ENCODE measurements at places on chromosomes 1 and 21.
A peak's percentile ranks its signal among the peaks of the same experiment; 100 is the strongest.

DNA sequence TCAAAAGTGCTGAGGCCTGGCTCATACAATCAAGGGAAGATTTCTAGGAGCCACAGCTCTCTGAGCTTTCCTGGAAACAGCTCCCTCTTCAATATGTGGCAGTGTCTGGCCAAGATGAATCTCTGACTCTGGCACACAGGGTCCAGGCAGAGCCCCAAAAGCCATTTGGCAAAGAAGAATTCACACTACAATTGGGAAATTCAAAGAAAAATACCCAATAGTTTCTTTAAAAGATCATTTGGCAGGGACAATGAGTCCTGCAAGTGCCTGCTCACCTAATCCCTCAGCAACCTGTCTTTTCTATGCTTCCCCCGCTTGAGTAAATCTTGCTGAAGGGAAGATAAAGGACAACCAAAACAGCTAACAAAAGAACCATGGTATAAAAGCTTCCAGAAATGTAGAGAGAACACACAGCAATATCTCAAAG lies 124.6 kb downstream of the TGFBR3 start:
- no peak for DNase-seq

- DNase-seq: no peak
Measured at GRCh38 chr1:40003156-40004093, 37.1 kb upstream of the CAP1 start.

GRCh38 chr21:20997636-20998455 lies at the start of gene NCAM2:
NCAM2 (plus strand) TSS chr21:20998409.
- no peak for DNase-seq

DNA sequence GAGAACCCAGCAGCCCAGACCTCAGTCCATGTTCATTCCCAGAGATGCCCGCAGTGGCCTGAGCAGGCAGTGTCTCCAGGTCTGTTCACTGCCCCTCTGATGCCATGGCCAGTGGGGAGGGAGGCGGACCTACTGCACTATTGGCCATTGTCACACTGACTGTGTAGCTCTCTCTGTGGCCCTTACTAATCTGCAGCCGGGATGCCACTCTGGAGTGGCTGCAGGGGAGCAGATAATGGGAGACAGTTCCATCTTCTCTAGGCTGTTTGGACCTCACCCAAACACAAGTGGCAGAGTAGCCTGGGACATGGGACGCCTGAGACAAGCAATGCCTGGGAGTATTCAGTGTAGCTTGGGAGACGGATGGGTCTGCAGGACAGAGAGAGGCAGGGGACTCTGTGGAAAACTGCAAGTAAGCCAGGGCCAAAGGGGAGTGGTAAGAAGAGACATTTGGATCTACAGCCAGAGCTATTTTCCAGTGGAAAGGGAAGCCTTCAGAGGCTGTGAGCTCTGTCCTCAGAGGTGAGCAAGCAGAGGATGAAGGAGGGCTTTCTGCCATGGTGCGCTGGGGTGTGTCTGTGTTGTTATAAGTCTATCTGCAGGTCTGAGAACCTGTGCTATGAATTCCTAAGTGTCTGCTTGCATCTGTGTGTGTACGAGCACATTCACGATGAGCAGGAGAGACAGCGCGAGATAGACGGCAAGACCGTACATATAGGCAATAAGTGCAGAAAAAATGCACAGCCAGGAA lies 26.7 kb downstream of the DMBX1 start:
- no peak for DNase-seq

DNA sequence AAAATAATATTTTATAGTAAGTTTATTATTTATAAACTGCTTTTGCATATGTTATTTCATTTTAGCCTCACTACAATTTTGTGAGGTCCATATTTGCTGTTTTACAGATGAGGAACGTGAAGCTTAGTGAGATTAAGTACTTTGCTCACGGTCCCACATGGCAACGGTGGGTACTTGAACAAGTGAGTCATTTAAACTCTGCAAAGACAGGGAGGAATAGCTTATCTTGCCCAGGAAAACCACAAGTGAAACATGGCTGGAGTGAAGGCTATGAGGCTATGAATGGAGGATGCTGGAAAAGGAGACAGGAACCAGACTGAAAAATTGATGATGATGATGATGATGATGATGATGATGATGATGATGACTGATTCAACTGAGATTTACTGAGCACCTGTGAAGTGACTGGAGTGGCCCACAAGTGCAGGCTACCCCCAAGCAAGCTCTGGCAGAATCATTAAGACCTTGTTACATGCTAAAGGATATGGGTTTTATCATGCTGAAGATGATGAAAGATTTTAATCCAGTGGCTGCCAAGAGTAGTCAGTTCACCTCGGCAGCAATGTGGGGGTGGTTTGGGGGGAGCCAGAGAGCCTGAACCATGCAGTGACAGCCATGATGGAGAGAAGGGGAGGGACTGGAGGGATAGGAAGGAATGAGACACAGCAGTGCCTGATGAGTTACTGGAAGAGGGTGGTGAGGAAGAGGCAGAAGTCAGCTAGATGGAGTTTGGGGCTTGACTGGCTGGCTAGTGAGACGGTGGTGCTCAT lies 1.4 kb upstream of the ABCA4 start:
- no peak for DNase-seq

DNA sequence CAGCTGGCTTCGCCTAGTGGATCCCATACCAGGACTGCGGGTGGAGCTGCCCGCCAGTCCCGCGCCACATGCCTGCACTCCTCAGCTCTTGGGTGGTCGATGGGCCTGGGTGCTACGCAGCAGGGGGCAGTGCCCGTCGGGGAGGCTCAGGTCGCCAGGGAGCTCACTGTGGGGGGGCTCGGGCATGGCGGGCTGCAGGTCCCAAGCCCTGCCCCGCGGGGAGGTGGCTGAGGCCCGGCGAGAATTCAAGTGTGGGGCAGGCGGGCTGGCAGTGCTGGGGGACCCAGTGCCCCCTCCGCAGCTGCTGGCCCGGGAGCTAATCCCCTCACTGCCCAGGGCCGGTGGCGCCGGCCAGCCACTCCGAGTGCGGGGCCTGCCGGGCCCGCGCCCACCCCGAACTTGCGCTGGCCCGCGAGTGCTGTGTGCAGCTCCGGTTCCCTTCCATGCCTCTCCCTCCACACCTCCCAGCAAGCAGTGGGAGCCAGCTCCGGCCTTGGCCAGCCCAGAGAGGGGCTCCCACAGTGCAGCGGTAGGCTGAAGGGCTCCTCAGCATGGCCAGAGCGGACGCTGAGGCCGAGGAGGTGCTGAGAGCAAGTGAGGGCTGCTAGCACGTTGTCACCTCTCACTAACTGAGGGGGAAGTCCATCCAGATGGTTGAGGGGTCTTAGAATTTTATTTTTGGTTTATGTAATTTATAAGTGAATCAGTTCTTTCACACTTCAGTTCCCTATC lies 85.2 kb upstream of the HMCN1 start:
- no peak for DNase-seq

GRCh38 chr1:239493811-239494414 lies 107.5 kb downstream of the CHRM3 start:
- DNase-seq: no peak

DNA sequence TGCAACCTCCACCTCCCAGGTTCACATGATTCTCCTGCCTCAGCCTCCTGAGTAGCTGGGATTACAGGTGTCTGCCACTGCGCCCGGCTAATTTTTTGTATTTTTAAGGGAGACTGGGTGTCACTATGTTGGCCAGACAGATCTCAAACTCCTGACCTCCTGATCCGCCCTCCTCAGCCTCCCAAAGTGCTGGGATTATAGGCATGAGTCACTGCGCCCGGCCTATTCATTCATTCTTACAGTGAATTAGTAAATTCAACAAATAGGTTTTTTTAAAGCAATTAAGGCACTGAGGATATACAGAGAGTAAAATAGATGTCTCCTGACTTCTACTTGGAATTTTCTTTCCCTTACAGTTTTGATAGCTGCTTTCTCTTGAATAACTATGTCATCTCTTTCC lies 43.5 kb downstream of the CDC42 start:
- no peak for DNase-seq

DNA sequence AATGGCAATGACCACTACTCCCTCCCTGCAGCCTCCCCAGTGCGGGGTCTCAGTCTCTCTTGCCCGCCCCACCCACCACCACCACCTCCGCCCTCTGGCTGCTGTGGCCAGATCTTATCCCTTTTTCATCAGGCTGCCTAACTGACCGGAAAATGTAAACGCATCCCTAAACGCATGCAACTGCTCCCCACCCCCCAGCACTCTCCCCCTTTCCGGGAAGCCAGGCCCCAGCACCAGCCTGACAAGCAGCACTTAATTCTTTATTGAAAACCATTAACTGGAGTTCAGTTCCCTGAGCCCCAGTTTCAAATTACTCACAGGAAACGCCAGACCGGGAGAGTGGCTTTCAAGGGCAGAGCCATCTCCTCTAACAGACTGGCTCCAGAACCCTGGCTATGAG lies 147.7 kb downstream of the DMRTA2 start:
- DNase-seq: peak; percentile 48

DNA sequence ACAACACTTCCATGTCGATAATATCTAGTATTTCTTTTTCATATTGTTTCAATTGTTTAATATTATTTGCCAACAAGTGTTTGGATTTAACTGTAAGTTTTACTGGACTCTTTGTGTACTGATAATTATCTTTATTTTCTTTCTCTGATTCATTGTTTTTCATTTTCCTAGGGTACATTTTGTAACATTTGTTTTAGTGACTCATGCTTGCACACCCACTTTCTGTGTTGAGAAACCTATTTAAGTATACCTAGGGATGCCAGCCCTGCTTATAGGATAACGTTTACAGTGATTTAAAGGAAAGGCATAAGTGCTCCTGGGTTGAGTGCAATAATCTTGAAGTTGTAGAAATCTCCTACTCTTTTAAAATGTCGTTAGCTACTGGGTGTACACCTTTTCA lies 1386.0 kb upstream of the ADGRL4 start:
- no peak for DNase-seq

DNA sequence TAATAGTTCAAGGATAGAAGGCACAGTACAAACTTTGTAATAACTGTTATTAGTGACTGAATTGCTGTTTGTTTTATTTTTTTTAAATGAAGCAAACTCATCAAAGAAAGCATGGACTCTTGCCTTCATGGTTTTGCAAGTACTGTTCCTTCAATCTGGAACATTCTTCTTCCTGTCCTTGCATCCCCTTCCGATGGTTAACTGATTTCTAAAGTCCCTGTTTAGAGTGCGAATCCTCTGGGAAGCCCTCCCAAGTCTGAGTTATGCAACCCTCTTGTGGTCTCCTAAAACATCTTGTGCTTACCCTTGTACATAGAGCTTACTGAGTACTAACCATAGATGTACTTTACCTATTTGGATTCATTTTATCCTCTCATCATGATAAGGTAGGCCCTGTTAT lies 52.2 kb upstream of the GCLM start:
- no peak for DNase-seq

DNA sequence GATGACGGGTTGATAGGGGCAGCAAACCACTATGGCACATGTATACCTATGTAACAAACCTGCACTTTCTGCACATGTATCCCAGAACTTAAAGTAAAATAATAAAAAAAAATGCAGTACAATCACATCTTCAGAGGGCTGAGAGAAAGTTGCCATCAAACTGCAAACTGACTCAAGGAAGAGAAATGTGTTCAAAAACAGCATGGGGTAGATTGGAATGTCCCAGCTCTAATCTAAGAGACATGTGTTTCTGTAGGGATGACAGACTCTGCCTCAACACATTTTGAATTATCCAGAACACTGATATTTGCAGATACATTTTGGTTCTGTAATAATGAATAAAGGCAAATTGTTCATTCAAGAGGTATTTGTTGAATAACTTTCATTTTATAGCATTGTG lies 171.2 kb upstream of the RUNX1 start:
- no peak for DNase-seq

- no peak for DNase-seq
Measured at GRCh38 chr1:215475796-215476481, 91.2 kb upstream of the KCTD3 start.

DNA sequence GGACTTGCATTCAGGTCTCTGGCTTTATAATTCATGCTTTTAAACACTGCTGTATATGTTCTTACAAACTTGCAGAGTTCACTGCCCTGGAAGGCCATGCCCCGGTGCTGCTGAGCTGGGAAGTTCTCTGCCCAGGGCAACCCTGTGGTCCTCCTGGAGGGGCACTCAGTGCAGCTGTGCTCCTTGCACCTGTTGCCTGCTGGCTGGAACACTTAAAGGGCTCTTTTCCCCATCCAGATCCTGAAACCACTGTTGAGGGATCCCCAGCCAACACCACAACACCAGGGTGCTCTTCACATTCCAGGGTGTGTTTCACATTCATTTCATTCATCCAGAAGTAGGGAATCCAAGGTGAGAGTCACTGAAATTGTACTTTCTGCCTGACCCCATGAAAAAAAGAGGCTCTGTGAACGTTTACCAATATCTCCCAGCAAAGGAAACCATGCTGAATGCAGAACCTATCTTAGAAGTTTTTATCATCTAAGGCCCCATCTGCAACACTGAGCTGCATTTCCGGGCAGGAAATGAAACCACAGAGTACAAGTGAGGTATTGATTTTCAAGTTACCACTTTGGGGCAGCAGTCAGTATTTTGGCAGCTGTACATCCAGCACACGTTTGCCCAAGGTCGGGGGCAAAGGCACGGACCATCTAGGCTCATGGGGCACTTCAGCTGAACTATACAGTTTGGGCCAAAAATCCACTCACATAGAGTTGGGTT lies 16.4 kb upstream of the KIAA0040 start:
- no peak for DNase-seq

GRCh38 chr1:85289207-85289847 lies 12.9 kb upstream of the BCL10 start:
- DNase-seq: no peak

GRCh38 chr1:214439352-214440119 lies 111.9 kb downstream of the PTPN14 start:
- peak; percentile 71 for DNase-seq

DNA sequence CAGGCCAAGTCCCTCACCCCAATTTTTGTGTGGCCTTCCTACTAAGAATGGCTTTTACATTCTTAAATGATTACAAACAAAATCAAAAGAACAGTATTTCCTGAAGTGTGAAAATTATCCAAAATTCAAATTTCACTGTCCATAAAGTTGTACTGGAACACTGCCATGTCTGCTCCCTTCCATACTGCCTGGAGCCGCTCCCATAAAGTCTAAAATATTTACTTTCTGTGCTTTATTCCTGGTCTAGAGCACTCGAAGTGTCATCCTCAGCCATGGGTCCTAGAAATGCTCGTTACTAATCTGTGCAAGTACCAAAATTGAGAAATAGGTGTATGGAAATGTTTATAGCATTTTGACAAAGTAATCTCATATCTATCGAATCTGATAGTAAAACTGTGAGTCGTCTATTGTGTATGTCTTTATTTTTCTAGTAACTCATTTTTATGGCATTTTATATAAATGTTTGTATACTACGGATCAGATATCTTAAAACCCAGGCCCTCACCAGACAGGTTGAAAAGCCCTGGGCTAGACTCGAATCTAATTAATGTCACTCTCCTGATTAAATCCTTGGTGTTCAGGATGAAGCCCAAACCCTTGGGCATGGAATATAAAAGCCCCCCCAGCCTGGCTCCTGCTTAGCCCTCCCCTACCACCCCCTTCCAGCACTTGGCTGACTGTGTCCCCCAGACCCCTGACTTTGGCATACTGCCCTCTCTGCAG lies 4.9 kb downstream of the LBR start:
- DNase-seq: no peak

- DNase-seq: no peak
Measured at GRCh38 chr1:104945406-104945805, 1195.7 kb downstream of the AMY1C start.
